ENCODE measurements at places on chromosomes 1 and 21.
A peak's percentile ranks its signal among the peaks of the same experiment; 100 is the strongest.

DNA sequence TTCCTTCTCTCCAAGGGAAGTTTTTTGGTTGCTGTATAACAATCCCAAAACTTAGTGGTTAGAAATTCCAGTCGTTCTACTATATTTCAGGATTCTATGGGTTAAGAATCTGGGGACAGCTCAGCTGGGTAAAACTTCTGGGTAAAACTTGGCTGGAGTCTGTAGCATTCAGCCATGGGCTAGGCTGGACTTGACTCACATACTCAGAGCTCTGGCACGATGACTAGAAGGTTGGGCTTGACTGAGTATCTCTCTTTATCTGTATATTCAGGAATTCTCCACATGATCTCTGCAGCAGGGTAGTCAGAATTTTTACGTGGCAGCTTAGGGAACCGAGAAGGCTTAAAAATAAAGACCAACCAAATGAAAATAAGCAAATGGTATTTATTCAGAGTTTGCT, 28.2 kb upstream of the HRNR start:
- no peak for DNase-seq

GRCh38 chr1:21647431-21648351, 21.5 kb downstream of the RAP1GAP start:
- DNase-seq = peak; percentile 71

DNA sequence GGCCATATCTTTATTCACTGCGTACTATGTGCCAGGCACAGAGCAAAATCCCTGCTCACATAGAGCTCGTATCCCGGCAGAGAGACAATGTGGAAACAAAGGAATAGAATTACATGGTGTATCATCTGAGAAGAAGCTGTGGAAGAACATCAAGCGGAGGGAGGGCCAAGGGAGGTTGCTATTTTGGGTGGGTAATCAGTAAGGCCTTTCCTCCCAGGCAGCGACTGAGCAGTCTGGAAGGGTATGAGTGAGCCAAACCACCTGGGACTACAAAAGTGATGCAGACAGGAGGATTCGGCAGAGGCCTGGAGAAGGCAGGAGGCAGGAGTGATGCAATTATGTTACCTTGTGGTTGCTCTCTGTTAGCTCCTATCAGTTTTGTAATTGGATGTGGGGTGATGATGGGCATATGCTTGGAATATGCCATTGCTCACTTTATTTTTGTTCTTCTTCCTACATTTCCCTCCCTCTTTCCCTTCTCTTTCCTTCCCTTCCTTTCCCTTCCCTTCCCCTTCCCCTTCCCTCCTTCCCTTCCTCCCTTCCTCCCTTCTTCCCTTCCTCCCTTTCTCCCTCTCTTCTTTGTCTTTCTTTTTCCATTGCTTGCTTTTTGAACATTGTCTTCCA, 172.9 kb downstream of the DISC1 start:
- no peak for DNase-seq

- DNase-seq = no peak
Observed at GRCh38 chr1:51534447-51534846, 15.4 kb upstream of the EPS15 start.
